IPS DF 6.9 (cell line): ENCODE measurements at places on chromosomes 7 and 10.

GRCh38 chr7:144830024-144830785 is 5.6 kb downstream of the TPK1 start:
- DNase-seq = no peak

DNA sequence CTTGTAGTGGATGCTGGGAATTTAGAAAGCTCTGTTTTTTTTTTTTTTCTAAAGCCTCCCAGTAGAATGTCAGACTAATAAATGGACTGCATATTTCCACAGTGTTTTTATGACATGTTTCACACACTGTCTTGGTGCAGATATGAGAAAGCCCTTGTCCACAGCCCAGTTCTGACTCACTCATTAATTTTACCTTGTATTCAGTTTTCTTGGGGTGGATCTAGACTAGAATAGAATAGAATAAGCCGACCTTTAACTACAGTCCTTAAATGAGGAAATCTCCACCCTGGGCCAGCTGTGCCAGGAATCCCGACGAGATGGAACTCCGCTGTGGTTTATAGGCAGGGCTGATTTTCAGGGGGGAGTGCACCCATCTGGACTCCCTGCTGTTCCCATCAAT is 274.7 kb downstream of the NRG3 start:
- no peak for DNase-seq

DNA sequence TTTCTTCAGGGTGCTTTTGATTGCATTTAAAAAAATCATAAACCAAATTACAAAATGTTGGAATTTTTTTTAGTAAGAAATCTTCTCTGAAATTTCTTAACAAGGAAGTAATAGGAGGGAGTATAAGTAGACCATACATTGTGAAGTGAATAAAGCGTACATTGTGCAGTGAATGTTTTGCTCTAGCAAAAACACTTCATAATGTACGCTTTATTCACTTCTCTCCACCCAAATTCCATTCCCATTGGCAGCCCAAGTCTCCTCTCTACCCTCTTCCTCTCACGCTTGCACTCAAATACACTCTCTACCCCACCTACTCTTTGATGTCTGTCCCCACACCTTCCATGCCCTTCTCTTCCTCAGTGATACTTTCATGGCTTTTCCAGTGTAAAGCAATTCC is 241.0 kb downstream of the PPP1R3A start:
- no peak for DNase-seq

DNA sequence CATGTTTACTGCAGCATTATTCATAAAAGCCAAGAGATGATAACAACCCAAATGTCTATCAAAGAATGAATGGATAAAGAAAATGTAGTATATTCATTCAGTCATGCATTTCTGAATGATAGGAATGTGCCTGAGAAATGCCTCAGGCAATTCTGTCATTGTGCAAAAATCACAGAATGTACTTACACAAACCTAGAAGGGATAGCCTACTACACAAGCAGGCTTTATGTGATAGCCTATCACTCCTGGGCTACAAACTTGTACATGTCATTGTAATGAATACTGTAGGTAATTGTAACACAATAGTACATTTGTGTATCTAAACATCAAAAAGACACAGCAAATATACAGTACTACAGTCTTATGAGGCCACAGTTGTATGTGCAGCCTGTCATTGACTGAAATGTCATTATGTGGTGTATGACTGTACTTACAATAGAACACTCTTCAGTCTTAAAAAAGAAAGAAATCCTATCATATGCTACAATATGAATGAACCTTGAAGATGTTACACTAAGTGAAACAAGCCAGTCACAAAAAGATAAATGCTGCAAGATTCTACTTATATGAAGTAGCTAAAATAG is 141.8 kb upstream of the GPR22 start:
- DNase-seq = no peak

DNA sequence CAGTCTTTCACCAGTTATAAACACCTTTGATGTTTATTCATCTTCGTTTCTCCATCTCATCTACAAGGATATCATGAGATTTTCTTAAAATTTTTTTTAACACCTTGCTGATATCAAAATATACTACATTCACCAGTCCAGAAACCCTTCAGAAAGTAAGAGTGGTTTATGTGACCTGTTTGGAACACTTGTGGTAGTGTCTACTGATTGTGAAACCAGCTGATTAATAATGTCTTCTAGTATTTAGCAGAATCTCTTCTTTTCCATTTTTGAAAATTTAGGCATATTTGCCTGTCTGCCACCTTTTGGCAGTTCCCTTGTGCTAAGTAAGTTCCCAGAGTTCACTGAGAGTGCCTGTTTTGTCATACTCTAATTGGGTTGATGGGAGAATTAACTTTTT is 18.5 kb downstream of the DLD start:
- no peak for DNase-seq

DNA sequence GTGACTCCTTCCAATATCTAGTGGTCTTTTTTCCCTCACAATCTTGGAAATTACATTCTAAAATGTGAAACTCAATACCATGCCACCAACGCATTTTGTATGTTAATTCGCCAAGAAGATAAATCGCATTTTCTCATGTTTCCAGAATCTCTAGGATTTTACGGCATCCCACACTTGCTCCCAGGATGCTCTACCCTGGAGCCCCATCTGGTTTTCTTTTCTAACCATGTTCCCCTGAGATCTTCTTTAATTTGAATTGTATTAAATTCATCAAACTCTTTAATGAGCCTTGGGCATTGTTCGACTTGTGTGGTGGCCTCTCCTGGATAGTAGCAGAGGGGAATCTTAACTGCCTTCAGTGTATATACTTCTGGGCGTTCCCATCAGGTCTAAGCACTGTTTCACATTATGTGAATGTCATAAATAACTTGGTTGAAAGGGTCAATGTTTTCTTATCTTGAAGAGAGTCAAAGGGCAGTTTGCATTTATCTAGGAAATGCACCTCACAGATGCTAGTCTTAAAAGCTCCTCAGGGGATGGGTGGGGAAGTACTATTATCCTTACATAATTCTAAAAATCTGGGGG is 169.1 kb upstream of the MEOX2 start:
- DNase-seq = no peak

- no peak for DNase-seq
These were observed 2.3 kb upstream of the PNPLA8 start for GRCh38 chr7:108528183-108528712.

DNA sequence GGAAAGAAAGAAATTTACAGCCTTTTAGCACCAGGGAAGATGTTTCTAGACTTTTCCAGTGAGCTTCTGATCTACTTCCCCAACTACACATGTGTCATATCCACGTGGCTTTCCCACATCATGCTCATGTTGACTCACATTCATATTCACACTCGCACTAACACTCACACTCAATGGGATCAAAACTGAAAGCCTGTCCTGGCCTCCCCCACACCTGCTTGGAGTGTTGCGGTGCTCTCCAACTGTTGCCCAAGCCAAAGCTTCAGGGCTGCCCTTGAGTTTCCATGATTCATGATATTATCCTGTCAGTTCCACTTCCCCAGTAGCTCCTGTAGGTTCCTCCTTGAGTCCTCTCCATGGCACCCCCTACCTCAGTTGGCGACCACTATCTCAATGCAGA is 444.4 kb downstream of the GATA3 start:
- no peak for DNase-seq

- no peak for DNase-seq
These were observed 3.3 kb downstream of the ADAMTS14 start for GRCh38 chr10:70675496-70676161.

DNA sequence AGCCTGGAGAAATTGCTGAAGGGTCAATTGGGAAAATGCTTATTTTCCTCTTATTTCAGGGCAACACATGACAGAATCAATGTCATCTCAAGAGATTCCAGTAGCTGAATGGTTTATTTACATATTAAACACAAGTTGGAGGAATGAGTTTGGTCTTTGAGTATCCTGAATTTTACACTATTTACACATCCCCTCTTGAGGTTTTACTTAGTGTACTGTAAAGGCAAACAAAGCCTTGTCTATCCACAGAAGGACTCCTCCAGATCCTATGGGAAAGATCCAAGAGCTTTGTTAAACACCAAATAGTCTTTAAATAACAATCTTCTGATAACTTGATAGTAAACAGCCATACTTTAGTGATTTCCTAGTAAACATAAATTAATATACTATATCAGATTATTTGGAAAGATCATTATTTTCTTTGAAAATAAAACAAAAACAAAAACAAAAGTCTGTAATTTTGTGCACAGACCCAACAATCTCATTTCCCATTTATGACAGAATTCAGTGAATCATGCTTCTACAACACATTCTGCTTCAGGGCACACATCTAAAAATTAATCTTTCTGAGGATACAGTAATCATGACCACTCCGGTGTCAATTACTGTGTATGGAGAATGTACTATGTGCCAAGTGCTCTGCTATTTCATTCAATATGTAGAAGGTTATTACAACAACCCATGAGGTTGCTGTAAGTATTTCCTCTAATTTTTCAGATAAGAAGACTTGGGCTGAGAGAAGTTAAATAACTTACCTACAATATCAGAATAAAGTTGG is 575.0 kb upstream of the LRRTM3 start:
- no peak for DNase-seq

GRCh38 chr10:5344746-5345145 is 20.0 kb upstream of the UCN3 start:
- no peak for DNase-seq

GRCh38 chr10:8438603-8439002 is 384.1 kb downstream of the GATA3 start:
- no peak for DNase-seq

DNA sequence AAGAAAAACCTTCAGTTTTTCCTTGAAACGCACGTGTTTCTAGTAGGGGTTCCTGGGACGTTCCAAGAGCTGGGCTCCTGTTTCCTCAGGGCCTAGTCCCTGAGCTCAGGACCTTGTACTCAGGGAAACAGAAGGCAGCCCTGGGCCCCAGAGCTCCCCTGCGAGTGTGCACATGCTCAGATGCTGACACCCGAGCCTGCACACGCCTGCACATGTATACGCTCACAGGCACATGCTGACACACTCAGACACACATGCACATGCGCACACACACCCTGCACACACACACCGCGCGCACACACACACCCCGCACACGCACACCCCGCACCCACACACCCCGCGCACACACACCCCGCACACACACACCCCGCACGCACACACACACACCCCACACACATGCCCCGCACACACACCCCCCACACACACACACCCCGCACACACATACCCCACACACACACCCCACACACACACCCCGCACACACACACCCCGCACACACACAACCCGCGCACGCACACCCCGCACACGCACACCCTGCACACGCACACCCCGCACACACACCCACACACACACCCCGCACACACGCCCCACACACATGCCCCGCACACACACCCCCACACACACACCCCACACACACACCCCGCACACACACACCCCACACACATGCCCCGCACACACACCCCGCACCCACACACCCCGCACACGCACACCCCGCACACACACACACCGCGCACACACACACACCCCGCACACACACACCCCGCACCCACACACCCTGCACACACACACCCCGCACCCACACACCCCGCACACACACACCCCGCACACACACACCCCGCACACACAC is 52.2 kb downstream of the CALML3 start:
- DNase-seq = no peak

DNA sequence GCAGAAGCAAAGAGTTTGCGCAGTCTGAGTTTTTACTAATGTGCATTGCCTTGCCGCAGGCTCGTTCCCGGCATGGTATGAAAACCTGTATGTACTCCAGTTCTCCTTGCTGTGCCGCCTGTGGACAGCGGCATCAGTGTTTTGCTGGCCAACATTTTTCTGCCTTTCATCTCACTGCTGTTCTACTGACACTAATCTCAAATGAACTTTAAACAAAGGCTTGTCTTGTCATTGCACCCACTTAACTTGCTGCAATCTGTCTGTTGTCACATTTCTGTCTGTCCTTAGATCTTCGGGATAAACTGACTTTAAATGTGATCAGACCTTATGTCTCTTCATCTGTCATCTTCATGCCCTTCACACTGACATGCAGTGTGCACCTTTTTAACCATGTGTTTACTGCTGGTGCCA is 71.7 kb upstream of the ZNRF2 start:
- DNase-seq = no peak

GRCh38 chr7:49523870-49524269 is 249.6 kb upstream of the VWC2 start:
- no peak for DNase-seq

- no peak for DNase-seq
These were observed 450.1 kb upstream of the MKI67 start for GRCh38 chr10:128576336-128576735.

DNA sequence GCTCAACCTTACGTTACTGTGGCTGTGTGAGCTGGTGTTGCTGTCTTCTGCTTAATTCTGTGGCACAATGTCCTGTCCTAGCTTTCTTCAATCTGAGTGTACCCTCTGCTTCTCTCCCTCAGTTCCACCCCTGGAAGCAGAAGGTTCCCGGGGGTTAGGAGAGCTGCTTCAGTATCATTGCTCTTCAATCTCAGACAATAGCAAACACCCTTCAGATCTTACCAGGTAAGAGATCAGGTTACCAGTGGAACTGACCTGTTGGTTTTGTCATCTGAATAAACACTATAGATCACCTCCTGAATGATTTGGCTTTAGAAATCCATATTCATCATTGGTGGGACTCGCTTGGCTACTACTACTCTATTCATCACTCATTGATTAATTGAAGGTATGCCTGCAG is 48.4 kb downstream of the DNAJB9 start:
- no peak for DNase-seq

DNA sequence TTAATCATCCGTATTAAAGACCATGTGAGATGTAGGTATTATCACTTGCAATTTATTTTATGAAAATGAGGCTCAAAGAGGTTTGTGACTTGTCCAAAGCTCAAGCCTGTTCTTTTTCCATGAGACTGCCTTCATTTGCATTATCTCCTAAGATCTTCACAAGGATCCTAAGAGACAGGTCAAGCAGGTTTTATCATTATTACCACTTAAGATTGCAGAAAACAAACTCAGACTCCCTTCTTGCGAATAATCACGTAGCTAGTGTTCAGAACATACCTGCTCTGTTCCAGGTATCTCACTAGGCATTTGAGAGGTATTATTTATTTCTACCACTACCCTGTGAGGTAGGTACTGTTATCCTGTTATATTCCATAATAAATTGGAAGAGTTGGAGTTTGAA is 64.8 kb downstream of the ZNRF2 start:
- no peak for DNase-seq

- DNase-seq = no peak
These were observed 283.8 kb upstream of the SHH start for GRCh38 chr7:156095908-156096539.

GRCh38 chr7:34123316-34123715 is 218.0 kb downstream of the BMPER start:
- DNase-seq = no peak

- no peak for DNase-seq
These were observed 29.4 kb downstream of the CDK14 start for GRCh38 chr7:90625562-90625961.

DNA sequence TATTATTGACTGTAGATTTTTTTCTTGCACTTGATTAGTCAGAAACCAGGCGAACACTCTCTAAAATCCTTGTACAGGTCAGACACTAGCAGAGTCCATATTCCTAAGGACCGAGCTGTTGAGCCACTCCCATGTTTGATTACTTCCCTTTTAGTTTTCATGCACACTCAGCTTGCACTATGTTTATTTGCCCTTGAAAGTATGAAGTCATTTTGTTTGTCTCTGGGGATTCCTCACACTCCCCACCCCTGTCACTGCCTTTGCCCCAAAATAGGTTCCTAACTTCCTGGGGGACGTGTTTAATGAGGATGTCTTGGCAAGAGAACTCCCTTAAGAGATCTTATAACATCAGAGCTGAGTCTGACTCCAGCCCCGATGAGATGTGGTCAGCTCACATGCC is 182.1 kb downstream of the EVX1 start:
- DNase-seq = no peak
